ENCODE measurements at places on chromosomes 2 and 18.

DNA sequence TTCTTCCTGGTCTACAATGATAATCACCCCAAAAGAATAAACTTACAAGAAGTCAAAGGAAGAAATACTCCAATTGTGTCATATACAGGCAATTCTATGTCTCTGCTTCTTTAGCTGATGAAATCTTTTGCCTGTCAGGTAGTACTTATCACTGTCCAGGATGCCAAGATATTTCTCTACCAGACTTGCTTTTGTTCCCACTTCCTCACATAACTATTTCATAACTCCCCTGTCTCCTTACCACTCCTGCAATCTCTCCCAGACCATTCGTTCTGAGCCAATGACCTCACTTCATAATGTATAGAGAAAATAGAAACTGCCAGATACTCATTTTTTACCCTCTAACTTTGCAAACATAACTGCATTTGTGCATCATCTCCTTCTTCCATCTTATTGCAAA lies 39.1 kb downstream of the HNMT start:
- DNase-seq, result no peak

DNA sequence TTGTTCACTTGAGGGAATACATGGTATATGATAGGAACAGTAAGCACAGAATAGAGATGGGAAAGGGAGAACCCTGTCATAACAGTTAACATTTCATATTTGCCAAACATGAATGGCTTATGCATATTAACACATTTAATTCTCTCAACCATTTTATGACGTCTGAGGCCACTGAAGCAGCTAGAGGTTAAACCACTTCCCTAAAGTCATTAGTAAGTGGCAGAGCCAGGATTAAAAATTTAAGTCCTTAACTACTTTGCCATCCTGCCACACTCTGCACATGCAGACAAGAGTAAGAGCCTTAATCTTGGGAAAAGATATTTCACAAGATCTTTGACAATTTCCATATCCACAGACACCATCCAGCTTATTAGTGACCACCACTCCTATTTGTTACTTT lies 2.1 kb downstream of the LIPT1 start:
- no peak for DNase-seq

GRCh38 chr2:203914546-203915182 lies 21.9 kb upstream of the ICOS start:
- no peak for DNase-seq

DNA sequence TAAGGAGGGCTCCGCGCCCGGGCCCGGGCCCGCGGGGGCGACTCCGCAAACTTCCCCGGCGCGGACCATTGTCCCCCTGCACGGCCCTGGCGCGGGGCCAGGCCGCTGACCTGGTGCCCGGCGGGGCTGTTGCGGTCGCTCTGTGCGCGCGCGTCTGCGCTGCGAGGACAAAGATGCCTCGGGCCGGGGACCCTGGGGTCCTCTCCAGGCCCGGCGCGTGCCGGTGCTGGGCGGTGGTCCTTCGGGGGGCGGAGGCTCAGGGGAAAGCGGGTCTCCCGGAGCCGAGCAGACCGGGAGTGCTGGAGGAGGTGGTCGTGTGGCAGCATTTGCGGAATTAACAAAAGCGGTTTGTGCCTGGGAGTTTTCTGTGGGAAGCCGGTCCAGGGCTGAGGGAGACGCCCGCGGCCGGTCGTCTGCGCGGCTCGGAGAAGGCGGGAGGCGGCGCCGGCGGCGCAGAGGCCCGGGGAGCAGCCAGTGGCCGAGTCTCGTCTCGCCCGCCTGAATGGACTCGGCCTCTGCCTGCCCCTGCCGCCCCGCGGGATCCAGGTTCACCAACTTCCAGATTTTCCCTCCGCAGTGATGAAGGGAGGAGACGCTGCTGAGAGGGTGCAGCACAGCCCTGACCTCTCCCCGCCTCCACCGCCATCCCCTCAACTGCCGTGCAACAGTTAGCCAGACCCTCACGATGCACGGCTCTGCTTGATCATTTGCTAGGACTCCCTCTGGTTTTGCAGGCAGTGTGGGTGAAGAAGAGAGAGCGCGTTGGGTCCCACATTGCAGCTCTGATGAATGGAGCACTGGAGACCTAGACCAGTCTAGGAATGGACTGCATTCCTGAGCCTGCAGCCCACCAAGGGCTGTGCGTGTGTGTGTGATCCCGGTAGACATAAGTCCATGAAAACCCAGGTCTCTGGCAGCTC lies 705 bp downstream of the EFR3B start:
- no peak for DNase-seq

DNA sequence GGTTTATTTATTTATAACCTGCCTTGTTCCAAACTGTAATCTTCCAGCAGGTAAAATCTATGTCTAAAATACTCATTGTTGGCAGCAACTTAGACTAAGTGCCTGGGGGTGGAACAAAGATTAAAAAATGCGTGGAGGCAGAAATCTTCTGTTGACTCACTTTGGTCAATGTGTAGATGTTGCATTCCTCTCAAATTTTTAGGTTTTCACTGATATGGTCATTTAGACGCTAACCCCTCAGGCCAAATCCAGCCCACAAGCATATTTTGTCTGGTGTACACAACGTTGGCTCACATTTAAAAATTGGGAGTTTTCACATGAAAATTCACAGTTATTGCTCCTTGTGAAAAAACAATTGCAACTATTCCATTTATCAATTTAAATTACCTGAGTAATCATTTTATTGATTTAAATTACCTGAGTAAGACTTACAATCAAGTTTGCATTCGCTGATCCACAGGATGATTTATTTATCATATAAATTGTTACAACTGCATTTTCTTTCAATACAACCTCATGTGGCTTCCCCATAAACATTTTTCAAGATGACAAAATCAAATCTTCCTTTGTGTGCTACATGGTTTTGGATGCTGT lies 564.2 kb downstream of the TSN start:
- no peak for DNase-seq

- no peak for DNase-seq
These were observed 35.0 kb downstream of the NDC80 start for GRCh38 chr18:2606335-2606734.

GRCh38 chr2:4908461-4908860 lies 783.7 kb upstream of the SOX11 start:
- no peak for DNase-seq

DNA sequence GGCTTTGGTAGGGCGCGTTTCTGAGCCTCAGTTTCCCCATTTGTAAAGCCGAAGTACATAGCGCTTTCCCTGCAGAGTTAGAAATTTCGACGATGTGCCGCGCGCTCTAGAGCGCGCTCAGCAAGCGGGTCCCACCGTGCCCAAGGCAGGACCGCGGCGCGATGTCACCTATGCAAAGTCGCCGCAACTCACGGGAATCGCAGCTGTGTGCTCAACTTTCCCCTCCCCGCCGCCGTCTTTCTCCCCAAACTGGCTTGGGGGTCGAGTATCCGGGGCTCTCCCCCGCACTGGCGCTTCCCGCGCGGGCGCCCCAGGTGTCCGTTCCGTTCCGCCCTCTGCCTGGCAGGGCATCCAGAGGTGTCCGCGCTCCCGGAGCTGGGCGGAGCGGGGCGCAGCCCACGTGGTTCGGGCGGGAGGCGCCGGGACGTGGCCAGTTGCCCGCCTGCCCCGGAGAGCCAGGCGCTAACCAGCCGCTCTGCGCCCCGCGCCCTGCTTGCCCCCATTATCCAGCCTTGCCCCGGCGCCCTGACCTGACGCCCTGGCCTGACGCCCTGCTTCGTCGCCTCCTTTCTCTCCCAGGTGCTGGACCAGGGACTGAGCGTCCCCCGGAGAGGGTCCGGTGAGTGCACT lies at the start of gene MLPH:
TSS of gene MLPH (plus strand) at position 433 of the 630 bp plus-strand sequence. CDS start 6,176 bp downstream, outside the sequence.
- no peak for DNase-seq

- DNase-seq, result no peak
These were observed 28.7 kb upstream of the DCC start for GRCh38 chr18:52311331-52311730.

DNA sequence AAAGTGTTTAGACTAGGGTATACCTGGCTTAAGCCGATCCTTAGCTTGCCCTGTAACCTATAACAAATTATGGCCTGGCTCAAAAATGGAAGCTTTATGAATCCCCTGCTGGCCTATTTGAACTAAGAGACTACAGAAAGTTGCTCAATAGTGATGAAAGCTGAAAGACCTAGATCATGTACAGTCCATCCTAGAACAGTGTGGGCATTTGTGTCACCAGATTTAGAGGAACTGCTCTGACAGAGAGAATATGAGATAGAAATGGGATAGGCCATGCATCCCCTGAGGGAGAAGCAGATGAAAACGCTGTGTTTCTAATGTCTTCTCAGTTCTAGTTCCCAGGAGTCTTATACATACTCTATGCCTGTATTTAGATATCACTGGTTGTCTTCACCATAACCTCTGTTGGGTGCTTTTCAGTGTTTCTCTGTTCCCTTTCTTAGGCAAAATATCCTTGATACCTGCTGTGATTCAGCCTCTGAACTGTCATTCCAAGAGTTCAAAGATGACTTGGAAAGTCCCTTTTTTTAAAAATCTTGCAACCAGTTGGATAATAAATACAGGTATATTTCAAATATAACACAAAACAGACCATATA lies 246.9 kb upstream of the SLC39A10 start:
- no peak for DNase-seq

DNA sequence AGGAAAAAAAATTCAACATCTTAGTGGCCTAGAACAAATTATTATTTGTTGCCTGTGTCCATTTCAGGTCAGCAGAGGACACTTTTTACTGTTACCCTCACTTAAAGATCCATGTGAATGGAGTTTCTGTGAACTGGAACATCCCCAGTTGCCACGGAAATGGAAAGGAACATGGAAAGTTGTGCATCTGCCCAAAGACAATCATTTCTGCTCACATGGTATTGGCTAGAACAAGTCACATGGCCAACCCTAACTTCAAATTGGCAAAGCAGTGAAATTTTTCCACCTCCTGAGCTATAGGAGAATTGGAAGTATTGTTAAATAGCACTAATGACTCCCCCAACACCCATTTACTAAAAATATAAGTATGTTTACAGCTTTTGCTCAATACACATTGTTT lies 71.2 kb upstream of the CCBE1 start:
- DNase-seq, result no peak

DNA sequence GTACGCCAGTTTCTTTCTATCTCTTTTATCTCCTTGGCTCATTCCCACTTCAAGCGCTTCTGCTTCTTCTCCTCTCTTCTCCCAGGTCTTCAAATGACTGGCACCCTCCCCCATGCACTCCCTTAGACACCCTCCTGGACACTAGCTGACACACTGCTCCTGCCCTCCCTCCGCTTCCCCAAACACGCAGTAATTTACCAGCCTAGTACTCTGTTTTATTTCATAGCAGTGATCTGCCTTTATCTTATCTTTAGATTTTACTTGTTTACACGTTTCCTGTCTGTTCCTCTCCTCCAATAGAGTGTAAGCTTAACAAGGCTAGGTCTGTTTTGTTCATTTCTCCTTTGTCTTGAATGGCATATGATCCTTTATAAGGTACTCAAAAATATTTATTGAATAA lies 93.9 kb downstream of the SCN3A start:
- no peak for DNase-seq

All from stimulated activated CD4-positive, alpha-beta T cell treated with anti-CD3 and anti-CD28 coated beads, Interleukin-1b, Interleukin-23, amount 100 ng/mL, for 4 hours (primary cell).